ENCODE measurements at places on chromosomes 3 and 15. TPM values are rescaled to one million over a fixed set of nuclear protein-coding genes. Genes with fewer than 3 reads are reported as not detected.

The TKT gene
- 2,023 TPM for total RNA-seq

The PLAAT1 gene
- not detected for total RNA-seq

The P2RY1 gene
- total RNA-seq: 0.47 TPM

The ZNF592 gene
- 20.5 TPM for total RNA-seq

The GOLGA6L4 gene
- 1.7 TPM for total RNA-seq

The SKOR1 gene
- 0.07 TPM for total RNA-seq

The OTOL1 gene
- total RNA-seq: not detected

The DUOX1 gene
- not detected for total RNA-seq

The IGSF10 gene
- 0.51 TPM for total RNA-seq

The FBLN2 gene
- 2.1 TPM for total RNA-seq

The TRIM71 gene
- not detected for total RNA-seq

The GCSAM gene
- total RNA-seq: not detected

The WDR49 gene
- not detected for total RNA-seq

The FGF7 gene
- total RNA-seq: not detected
